Smooth muscle cell of trachea (primary cell): ENCODE measurements at places on chromosomes 4 and X. TPM values are rescaled to one million over a fixed set of nuclear protein-coding genes. Genes with fewer than 3 reads are reported as not detected.

PPEF1 gene
- total RNA-seq: not detected in 2 replicates

USP27X gene
- 2.5 and 3.5 TPM in 2 replicates for total RNA-seq

PLS3 gene
- total RNA-seq: 176 and 310 TPM in 2 replicates

CT83 gene
- not detected in 2 replicates for total RNA-seq

CXCL13 gene
- not detected in 2 replicates for total RNA-seq

MAGEA2 gene
- total RNA-seq: not detected in 2 replicates

NAA11 gene
- total RNA-seq: not detected in 2 replicates

CNKSR2 gene
- total RNA-seq: 0.44 and 0.66 TPM in 2 replicates

ARR3 gene
- not detected in 2 replicates for total RNA-seq

VCX3B gene
- total RNA-seq: not detected in 2 replicates

RGS12 gene
- total RNA-seq: 22.3 and 23.3 TPM in 2 replicates

FTHL17 gene
- total RNA-seq: not detected in 2 replicates

GLUD2 gene
- total RNA-seq: 2.2 and 3.1 TPM in 2 replicates

REPS2 gene
- total RNA-seq: 0.73 and 0.99 TPM in 2 replicates

ADAM29 gene
- not detected in 2 replicates for total RNA-seq

TCP11X2 gene
- total RNA-seq: not detected in 2 replicates
